GM12878 (cell line): ENCODE measurements at places on chromosomes 12 and 14. TPM values are rescaled to one million over a fixed set of nuclear protein-coding genes. Genes with fewer than 3 reads are reported as not detected.

Gene ST8SIA1
- 0.16 TPM in 1 of 2 replicates, not detected in the other for total RNA-seq

Gene GALNT16
- total RNA-seq: 0.03 TPM in 1 of 2 replicates, not detected in the other

Gene ADCY4
- total RNA-seq: 0.87 and 1.0 TPM in 2 replicates

DNA sequence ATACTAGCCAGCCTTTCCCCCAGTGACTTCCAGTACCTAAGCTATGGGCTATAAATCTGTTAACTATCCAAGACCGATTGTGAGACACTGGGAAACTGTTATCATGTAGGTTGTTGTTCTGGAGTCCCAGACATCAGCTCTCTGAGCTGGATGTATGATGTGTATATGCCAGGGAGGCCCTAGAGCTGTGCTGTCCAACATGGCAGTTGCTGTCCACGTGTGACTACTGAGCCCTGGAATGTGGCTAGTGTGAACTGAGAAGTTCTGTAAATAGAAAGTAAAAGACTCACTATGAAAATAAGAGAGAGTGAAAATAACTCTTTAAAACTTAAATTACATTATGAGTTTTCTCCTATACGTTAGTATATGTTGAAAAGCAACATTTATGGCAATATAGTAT, 755.8 kb upstream of the FBXO33 start:
- no peak overlapping the region for H3K4me3 ChIP-seq
- no peaks in the 10 kb centered on the region for H3K4me1 ChIP-seq
- DNase-seq: no peak
- H3K27me3 ChIP-seq: no peaks in the 10 kb centered on the region
- no peaks in the 10 kb centered on the region for H3K36me3 ChIP-seq

- no peak overlapping the region for H3K4me3 ChIP-seq
- no peaks in the 10 kb centered on the region for H3K4me1 ChIP-seq
- no peaks in the 10 kb centered on the region for H3K36me3 ChIP-seq
- H3K27ac ChIP-seq: no peak overlapping the region
- H3K27me3 ChIP-seq: no peaks in the 10 kb centered on the region; the same call in 1 of the 2 replicates
Observed at GRCh38 chr14:78157494-78158437, 12.4 kb upstream of the NRXN3 start.

- no peak overlapping the region for H3K4me3 ChIP-seq
- no peak for DNase-seq
- no peak overlapping the region for H3K27ac ChIP-seq
Observed at GRCh38 chr14:105844810-105845724, 318.7 kb downstream of the TMEM121 start.

GRCh38 chr14:61988240-61988639, 226.0 kb downstream of the SNAPC1 start:
- H3K4me3 ChIP-seq: no peak overlapping the region
- no peaks in the 10 kb centered on the region for H3K36me3 ChIP-seq
- no peaks in the 10 kb centered on the region for H3K4me1 ChIP-seq
- DNase-seq: no peak
- H3K27me3 ChIP-seq: no peaks in the 10 kb centered on the region; the same call in 1 of the 2 replicates

GRCh38 chr14:103127356-103127755, 4.1 kb downstream of the TNFAIP2 start:
- H3K36me3 ChIP-seq: no peaks in the 10 kb centered on the region; the same call in 1 of the 2 replicates
- no peak for DNase-seq
- peaks cover 9% of the 10 kb centered on the region for H3K4me1 ChIP-seq
- H3K27ac ChIP-seq: no peak overlapping the region

GRCh38 chr14:28813810-28814209, 47.2 kb downstream of the FOXG1 start:
- DNase-seq: no peak
- no peaks in the 10 kb centered on the region for H3K36me3 ChIP-seq
- no peaks in the 10 kb centered on the region for H3K4me1 ChIP-seq
- no peaks in the 10 kb centered on the region for H3K27me3 ChIP-seq

DNA sequence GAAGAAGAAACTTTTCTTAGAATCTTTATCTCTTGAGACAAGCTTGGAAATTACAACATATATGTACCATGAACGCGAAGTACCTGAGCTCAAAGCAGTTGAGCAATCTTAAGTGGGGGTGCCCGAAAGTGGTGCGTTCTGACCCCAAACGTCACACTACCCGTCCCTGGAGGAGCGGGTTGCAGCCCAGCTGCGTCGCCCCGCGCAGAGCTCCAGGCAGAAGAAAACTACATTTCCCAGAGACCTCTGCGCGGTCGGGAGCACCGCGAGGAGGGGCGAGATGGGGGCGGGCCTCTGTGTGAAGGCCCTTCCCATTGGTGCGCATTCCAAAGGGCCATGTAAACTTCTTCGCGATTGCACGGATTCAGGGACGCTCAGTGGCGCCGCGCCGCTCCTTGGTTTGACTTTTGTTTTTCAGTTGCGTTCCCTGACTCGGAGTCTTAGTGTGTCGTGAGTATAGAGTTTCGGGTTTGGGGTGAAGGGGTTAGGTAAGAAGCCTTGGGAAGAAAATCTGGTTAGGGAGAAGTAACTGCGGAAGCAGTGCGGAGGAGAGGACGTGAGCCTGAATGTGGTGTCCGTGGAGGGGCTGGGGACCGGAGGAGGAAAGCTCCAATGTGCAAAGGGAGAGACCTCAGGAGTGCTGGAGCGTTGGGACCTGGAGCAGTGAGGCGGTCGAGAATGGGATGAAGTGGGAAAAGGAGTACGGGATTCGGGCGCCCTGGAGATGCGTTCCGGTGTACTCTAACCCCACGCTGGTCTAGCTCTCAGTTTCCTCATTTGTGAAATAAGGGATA, at the start of gene CCDC77:
Gene CCDC77, plus strand, starts transcription at position 410 of the 794 bp plus-strand sequence. CDS start 7,740 bp downstream, outside the sequence.
- peak within 1 kb of the TSS; percentile 89 for H3K4me3 ChIP-seq
- no peaks in the 10 kb centered on the region for H3K36me3 ChIP-seq
- no peaks in the 10 kb centered on the region; the same call in 1 of the 2 replicates for H3K4me1 ChIP-seq

DNA sequence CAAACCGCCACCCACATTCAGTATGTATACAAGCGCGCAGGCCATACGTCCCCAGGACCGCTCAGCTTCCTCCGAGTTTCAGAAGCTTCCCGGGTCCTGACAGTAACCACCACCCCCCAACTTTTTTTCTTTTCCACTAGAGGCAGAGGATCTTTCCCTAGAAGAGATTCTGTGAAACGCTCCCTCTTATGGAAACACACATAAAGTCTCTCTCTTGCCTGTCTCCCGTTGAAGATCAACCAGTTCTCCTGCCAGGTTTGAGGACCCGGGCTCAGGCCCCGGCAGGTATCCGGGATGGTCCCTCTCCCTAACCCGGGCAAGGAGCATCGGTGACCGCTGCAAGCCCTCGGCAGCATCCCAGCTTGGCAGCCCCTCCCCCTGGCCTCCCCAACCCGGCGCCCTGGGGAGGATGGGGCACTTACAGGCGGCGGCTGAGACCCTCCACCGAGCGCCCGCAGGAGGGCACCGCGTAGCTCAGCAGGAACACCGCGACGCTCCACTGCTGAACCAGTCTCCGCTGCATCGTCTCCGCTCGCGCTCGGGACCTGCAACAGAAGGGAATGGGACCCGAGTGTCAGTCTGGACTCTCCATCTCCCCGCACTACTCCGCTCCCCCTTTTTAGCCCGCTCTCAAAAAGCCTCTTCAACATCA, 3.4 kb downstream of the PTHLH start:
- no peak overlapping the region for H3K27ac ChIP-seq
- DNase-seq: no peak

GRCh38 chr12:130954544-130954831, 781 bp downstream of the ADGRD1 start:
- peaks cover 4% of the 10 kb centered on the region; the same call in 1 of the 2 replicates for H3K4me1 ChIP-seq
- H3K27me3 ChIP-seq: no peaks in the 10 kb centered on the region
- 0 out of 2 replicates have a peak overlapping the region, but pooled peaks have one; percentile 18 for H3K4me3 ChIP-seq
- no peak overlapping the region for H3K27ac ChIP-seq

GRCh38 chr12:67669934-67670631, 21.5 kb downstream of the DYRK2 start:
- H3K4me3 ChIP-seq: no peak overlapping the region
- H3K4me1 ChIP-seq: no peaks in the 10 kb centered on the region
- DNase-seq: no peak

DNA sequence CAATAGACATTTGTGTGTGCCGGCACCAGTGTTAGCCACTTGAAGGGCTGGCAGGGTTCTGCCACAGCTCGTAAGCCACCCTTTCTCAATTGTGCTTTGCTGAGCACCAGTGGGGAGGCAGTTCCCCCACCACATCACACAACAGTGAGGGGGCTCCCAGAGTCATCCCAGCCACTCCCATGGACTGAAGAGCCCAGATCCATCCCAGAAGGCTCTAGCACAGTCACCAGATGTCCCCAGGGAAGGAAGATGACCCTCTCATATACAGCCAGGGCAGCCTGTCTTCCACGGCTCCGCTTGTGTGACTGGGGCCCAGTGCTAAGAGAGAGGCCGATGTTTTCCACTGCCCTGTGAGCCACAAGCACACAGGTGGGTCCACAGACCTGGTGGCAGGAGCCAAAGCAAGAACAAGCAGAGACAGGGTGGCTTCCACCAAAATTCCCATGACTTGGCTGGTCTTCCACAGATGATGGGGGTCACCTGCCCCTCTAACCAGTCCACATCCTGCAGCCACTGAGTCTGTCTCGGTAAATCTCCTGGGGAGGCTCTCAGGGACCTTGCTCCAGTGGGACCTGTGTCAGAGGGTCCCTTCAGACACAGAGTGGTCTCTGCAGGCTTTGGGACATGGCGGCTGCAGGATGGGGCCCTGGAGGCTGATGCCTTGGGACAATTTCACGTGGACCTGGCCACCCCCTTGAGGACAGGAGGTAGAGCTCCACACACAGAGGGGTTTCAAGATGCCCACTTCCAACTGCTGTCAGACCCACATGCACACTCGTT, 71.9 kb upstream of the DDX11 start:
- no peak overlapping the region for H3K27ac ChIP-seq
- no peak for DNase-seq
- no peaks in the 10 kb centered on the region for H3K36me3 ChIP-seq
- no peak overlapping the region for H3K4me3 ChIP-seq
- H3K27me3 ChIP-seq: no peaks in the 10 kb centered on the region; the same call in 1 of the 2 replicates

- H3K27ac ChIP-seq: no peak overlapping the region
- no peaks in the 10 kb centered on the region for H3K36me3 ChIP-seq
- DNase-seq: no peak
- H3K27me3 ChIP-seq: no peaks in the 10 kb centered on the region
Observed at GRCh38 chr12:114998750-114999128, 314.8 kb upstream of the TBX3 start.

DNA sequence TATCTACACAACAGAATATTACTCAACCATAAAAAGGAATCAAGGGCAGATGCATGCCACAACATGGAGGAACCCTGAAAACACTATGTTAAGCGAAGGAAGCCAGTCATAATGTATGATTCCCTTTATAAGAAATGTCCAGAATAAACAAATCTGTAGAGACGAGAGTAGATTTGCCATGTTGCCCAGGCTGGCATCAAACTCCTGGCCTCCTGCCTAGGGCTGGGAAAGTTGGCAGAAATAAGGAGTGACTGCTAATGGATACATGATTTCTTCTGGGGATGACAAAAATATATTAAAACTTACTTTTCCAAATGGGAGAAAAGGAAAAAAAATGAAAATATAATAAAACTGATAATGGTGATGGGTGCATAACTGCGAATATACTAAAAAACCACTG, 10.9 kb downstream of the CLIP1 start:
- H3K4me3 ChIP-seq: no peak overlapping the region
- H3K27me3 ChIP-seq: no peaks in the 10 kb centered on the region
- no peaks in the 10 kb centered on the region for H3K36me3 ChIP-seq
- H3K4me1 ChIP-seq: peaks cover 23% of the 10 kb centered on the region
- peak overlapping the region; percentile 95; the same call in 1 of the 2 replicates for H3K27ac ChIP-seq

- H3K36me3 ChIP-seq: no peaks in the 10 kb centered on the region
- H3K27ac ChIP-seq: no peak overlapping the region
- no peaks in the 10 kb centered on the region for H3K4me1 ChIP-seq
Observed at GRCh38 chr14:84288781-84289180, 1241.2 kb upstream of the FLRT2 start.

DNA sequence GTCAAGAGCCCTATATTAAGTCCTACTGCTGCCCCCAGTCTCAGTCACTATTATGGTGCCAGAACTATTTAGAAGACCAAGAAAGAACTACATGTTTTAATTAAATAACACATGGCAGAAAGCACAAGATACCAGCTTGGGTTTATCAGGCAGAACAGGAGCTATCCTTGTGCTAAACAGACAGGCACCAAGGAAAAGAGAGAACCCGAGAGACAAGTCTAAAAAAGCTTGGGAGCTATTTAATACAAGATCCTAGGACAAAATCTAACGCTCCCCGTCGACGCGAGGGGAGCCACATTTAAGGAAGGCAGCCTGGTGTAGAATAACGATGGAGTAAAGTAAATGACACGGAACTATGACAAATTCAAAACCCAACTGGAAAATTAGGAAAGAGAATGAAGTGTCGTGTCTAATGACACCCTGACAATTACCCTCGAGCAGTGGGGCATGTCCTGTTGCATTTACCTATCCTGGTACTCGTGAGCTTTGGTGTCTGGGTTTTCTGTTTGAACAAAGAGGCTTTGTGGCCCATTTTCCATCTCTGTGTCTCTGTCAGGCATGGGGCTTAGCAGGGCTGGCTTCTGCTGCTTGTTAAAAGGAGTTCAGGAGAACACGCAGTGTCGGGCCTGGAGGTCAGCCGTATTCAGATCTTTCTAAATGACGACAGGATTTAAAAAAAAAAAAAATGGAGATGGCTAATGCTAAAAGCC, 140.6 kb downstream of the ETNK1 start:
- H3K36me3 ChIP-seq: no peaks in the 10 kb centered on the region
- no peaks in the 10 kb centered on the region for H3K27me3 ChIP-seq

DNA sequence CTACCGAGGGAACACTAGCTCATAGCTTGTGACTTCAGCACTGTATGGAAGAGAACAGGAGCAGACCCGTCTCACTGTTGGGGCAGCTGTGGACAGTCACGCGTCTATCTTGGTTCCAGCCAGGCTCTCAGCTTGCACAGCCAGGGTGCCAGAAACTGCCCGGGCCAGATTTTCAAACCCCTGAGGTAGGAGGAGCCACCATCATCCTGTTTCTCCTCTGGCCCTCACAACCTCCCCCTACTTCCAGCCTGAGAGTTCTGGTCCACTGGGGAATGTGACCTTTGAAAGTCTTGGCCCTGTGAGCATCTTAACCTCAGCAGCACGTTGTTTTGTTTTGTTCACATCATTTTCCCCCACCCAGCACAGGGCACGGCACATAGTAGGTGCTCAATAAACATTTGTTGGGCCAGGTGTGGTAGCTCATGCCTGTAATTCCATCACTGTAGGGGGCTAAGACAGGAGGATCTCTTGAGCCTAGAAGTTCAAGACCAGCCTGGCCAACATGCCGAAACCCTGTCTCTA, 50.4 kb downstream of the PSMA6 start:
- DNase-seq: no peak
- H3K36me3 ChIP-seq: no peaks in the 10 kb centered on the region
- no peak overlapping the region for H3K4me3 ChIP-seq

DNA sequence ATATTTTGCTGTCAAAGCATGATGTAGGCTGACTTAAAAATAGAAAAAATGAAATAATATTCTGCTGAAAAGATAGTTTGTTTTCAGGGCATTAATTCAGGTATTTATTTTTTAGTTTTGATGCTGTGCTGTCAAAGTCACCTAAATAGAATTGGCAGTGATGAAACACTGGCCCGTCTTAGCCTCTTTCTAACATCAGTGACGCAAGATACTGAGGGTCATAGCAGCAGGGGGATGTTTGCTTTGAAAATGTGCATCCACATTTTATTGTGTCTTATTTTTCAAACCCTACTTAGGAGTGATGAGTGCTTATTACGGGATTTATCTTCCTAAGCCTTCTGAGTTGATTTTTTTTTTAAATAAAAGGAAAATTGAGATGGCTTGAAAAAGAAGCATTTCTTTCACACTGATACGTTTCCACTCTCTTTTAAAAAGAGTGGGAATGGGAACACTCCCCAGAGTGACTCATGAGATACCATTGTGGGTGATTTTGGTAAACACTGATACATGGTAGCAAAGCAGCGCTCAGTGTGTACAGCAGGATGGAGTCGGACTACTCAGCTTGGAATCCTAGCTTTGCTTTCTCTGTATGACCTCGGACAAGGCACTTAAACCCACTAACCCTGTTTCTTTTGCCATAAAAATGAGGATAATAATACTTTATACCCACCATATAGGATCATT, 290.8 kb downstream of the ERC1 start:
- H3K27me3 ChIP-seq: no peaks in the 10 kb centered on the region
- no peak for DNase-seq
- H3K27ac ChIP-seq: no peak overlapping the region
- no peak overlapping the region for H3K4me3 ChIP-seq
- no peaks in the 10 kb centered on the region for H3K36me3 ChIP-seq
